T-helper 2 cell (primary cell): ENCODE measurements at places on chromosomes 4 and X.
A peak's percentile ranks its signal among the peaks of the same experiment; 100 is the strongest.

- no peak for DNase-seq
These were observed 314.2 kb upstream of the IGFBP7 start for GRCh38 chr4:57424232-57424897.

DNA sequence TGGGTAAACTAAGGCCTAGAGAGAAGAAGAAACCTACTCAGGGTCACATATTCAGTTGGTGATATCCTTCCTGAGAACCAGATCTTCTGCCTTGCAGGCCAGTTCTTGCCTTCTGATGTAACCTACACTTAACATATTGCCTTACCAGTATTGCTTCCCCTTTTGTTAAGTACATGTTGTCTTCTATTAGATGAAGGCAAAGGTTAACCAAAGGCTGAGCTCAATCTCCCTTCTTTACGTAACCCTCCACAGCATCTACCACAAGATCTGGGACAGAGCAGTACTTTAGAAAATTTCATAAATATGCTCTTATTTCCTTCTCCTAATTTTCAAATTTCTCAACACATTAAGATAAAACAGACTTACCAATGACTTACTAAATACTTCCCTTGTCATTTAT, 474.4 kb downstream of the SH2D1A start:
- no peak for DNase-seq

DNA sequence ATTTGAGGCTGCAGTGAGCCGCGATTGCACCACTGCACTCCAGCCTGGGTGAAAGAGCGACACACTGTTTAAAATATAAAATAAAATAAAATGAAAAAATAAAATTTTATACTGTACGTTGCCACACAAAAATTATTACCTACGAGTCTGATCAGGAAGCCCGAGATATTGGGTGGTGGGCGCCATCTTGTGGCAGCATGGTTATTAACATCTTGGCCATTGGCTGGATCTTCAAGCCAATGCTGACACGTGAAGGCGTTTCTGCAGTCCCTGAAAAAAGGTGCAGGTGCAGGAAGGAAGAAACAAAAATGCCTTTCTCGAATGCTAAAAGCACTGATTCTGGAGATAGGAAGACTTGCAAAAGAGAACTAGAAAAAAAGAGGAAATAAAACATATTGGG, 4.9 kb upstream of the TLR8 start:
- DNase-seq = peak; percentile 35

DNA sequence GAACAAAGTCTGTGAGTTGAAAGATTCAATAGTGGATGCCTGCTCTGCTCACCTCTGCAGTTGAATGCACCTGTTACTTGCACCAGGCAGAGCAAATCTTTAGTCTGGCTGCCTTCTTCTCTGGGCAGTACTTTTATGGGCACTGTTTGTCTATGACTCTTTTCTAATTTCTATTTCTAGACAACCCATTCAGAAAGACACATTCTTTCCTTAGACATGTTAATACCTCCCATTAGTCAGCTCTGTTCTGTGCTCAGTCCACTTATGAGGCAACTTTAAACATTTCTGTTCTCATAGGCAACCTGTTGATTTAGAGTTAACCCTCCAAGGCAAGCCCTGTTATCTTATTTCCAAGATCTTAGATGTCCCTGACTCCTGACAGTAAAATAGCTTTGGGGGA, 108.9 kb downstream of the SYNPO2 start:
- no peak for DNase-seq

GRCh38 chr4:12958436-12958835, 525.7 kb downstream of the RAB28 start:
- DNase-seq = no peak

DNA sequence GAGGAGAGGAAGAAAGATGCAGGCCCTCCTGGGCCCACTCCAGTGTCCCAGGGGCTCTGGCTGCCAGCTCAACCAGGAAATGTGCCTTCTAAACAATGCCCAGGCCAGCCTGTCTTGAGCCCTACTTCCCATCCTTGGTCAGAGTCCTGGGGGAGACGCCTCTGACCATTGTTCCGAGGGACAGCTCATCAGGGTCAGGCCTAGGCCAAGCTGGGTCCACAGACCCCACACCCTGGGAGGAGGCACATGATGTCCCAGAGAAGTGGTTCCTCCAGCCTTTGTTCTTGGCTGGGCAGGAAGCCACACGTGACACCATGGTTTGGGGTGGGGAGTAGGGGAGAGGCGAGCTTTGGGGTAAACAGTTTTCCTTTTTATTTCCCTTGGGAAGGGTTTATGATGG, 102.5 kb downstream of the EFNB1 start:
- no peak for DNase-seq

DNA sequence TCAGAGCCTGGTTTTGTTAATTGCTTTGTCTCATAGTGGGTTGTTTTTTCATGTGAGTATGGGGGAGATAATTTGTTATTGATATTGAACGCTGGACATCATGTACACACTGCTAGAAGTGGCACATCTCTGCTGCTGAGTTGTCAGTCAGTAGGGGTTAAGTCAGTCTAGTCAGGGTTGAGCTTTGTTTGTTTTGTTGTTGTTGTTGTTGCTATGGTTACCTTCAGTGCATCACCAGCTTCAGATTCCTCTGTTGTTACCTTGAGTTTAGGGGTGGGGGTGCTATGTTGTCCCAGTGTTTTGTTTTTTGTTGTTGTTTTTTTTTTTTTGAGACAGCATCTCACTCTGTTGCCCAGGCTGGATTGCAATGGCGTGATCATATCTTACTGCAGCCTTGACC, 9.9 kb downstream of the YIPF6 start:
- DNase-seq = no peak

GRCh38 chr4:17805580-17806155, 4.9 kb downstream of the DCAF16 start:
- no peak for DNase-seq

DNA sequence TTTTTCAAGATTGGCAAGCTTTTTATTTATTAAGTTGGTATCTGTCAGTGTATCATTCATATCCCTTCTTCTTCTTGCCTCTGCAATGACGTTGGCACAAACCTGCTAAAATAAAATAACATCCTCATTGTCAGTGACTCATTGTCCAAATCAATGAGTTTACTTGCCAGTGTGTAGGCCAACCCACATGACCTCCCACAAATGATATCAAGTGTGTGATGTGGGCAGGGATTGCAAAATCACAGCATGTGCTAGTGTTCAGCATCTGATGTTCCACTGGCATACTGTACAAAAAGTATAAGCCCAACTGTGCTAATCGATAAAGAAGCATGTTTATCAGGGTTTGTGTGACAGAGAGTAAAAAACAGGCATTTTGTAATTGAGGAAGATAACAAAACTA, 25.5 kb downstream of the GPAT3 start:
- peak; percentile 16 for DNase-seq

GRCh38 chr4:181140037-181140603, 1103.1 kb upstream of the TENM3 start:
- DNase-seq = no peak

DNA sequence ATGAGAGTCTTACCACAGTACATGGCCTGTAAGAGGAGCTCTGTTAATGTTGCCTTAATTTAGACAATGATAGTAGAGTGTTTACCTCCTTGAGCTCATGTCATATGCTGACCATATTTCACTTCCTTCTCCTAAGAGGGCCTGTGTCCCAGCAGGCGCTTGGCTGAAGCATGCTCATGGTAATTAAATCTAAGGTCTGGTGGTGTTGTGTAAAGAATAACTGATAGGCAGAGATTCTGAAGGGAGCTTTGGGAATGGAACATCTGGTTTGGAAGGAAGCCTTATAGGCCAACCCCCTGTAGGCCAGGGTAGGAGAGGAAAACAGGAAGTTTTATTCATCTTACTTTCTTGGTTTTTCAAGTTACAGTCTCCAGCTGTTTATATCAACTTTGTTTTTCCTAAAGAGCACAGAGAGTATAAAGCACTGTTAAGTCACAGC, 300.2 kb downstream of the USP46 start:
- no peak for DNase-seq

GRCh38 chr4:76251441-76252270, at the start of gene FAM47E:
TSS of gene FAM47E (plus strand) at chr4:76251721. CDS start at chr4:76251747, 26 bp downstream.
- peak; percentile 8 for DNase-seq

DNA sequence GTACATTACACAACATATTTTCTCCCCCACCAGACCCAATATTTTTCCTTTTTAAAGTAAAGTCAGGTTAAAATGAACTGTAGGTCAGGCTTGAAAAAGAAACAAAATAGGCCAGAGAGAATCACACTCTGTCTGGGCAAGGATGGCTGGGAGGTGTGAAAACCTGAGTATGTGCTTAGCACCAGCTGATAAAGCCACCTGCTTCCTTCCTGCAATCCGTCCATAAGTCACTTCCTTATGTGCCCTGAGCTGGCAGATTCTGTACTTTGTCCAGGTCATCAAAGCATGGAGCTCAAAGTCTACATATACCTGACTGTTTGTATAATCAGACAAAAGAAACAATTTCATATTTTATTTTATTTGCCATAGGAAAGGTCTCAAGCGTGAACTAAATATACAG, 37.7 kb downstream of the ANTXR2 start:
- no peak for DNase-seq

DNA sequence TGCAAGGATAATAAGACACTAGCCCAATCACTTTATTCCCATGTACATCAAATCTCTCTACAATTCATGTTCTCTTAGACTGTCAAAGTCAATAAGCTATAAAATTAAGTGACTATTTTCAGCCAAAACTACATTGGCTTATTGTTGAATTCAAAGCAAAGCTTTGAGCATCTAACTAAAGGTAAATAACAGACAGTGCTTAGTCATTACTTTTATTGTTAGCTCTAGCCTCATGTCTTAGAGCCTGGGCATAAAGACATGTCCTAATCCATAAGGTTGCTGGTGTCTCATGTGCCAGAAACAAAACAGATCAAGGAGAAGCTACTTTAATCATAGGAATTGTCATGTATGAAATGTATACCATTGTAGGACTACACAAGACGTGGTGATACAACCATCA, 103.1 kb upstream of the UNC5C start:
- DNase-seq = no peak

DNA sequence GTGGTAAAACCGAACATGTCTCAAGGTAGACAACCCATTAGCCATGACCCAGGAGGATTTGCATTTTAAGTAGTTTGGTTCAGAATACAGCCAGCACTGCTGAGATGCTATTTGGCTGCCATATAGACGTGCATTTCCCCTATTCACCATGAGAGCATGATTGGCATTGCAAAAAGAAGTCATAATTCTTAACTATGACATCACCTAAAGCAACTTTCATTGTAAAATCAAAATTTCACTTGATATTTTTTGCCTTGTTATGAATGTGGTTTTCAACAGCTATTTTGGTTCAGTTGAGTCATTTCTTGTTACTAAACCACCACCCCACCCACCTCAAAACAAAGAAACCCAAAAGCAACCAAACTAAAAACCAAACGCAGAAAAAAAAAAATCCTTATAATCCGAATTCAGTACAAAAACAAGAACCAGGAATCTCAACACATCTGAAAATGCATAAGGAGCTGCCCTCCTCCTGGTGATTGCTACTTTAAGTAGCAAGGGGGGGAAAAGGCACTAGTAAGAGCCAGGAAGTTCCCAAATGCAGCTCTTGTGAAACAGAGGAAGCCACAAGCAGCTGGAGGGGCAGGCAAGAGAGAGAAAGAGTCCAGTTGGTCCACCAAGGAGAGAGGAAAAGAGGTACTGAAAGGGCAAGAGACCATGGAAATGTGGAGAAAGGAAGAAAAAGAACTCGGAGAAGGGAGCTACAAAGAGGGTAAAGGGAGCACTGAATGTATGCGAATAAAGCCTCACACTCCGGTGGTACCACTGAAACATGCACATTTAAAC, 3.1 kb downstream of the SLITRK4 start:
- DNase-seq = no peak

DNA sequence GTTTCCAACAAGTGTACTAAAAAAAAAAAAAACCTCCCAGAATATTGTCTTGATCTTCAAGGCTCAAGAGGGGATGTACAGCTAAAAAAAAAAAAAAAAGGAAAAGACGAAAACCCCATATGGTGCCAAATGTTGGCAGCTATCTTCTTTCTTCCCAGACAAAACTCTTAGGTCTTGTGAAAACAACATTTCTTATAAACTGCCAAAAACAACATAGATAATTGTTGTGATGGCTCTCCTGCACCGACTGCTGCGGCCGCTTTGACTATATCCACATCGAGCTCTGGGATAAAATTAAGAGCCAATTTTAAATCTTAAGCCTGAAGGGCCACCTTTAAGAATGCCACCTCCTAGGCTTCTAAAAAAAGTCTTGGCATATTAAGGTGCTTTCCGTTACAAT, 23.5 kb downstream of the PDGFC start:
- no peak for DNase-seq

GRCh38 chr4:102454268-102454667, 46.9 kb upstream of the NFKB1 start:
- DNase-seq = no peak

GRCh38 chr4:64384237-64385203, 24.7 kb downstream of the TECRL start:
- no peak for DNase-seq

- peak; percentile 76 for DNase-seq
These were observed 440.2 kb downstream of the INPP4B start for GRCh38 chr4:142405695-142406498.

DNA sequence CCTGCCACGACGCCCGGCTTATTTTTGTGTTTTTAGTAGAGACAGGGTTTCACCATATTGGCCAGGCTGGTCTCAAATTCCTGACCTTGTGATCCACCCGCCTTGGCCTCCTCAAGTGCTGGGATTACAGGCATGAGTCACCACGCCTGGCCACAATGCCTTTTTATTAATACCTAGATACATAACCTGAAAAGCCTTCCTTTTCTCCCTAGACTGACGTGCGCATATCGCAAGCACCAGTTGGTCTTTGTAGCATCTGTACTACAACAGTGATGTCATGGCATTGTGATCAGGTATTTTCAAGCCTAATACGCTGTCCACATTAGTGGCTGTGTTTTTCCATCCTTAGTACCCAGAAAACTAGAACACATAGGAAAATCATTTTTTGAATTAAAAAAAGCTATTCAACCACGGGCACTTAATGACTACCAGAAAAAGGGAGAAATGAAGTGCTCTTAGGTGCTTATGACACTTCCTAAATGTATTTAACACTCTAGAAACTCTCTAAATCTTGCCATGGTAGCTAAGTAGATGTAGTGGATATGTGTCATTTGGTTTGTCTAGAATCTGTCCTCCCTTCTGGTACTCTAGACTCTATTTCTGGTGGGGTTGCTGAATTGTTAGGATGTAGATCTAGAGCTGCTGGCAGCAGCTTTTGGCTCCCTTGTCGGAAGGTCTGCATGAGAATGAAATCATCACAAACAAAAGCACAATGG, 707.8 kb downstream of the STIM2 start:
- DNase-seq = no peak
